Ascending aorta (tissue), 2 donors: ENCODE measurements at places on chromosomes 7 and 10. TPM values are rescaled to one million over a fixed set of nuclear protein-coding genes. Genes with fewer than 3 reads are reported as not detected.

GSTO2 gene
- not detected for total RNA-seq

SPDYE2B gene
- total RNA-seq: not detected

ZPBP gene
- total RNA-seq: not detected

TMEM139 gene
- 11.5 TPM for total RNA-seq

- H3K27me3 ChIP-seq: no peaks in the 10 kb centered on the region
- H3K36me3 ChIP-seq: no peaks in the 10 kb centered on the region
- peaks cover 8% of the 10 kb centered on the region for H3K4me1 ChIP-seq
- H3K27ac ChIP-seq: peak overlapping the region; percentile 22
Measured at GRCh38 chr7:130379532-130379920, 768 bp upstream of the CPA1 start.

- DNase-seq: no peak
- H3K27ac ChIP-seq: no peak overlapping the region
- no peaks in the 10 kb centered on the region for H3K27me3 ChIP-seq
- H3K4me1 ChIP-seq: no peaks in the 10 kb centered on the region
- H3K4me3 ChIP-seq: no peak overlapping the region
Measured at GRCh38 chr7:34837801-34838201, 179.8 kb downstream of the NPSR1 start.

GRCh38 chr10:2145491-2145890 lies 408.2 kb upstream of the ADARB2 start:
- no peak overlapping the region for H3K27ac ChIP-seq
- no peak for DNase-seq
- no peak overlapping the region for H3K4me3 ChIP-seq
- no peaks in the 10 kb centered on the region for H3K27me3 ChIP-seq
- H3K4me1 ChIP-seq: no peaks in the 10 kb centered on the region
- H3K36me3 ChIP-seq: no peaks in the 10 kb centered on the region

DNA sequence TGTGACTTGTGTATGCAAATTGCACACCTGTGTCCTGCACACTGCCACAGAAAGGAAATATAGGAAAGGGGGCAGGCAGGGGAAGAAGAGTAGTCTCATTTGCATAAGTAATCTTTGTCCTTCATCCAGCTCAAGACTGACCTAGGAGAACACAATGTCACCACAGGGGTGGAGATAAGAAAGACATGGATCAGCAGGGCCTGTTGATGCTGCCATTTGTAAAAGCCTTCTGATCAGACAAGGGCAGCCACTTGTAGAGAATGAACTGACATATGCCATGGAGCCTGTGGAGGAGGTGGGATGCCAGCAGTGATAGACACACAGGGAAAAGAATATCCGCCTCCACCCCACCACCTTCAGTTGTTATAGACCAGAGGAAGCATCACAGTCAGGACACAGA lies 528.9 kb downstream of the HTR7 start:
- no peaks in the 10 kb centered on the region for H3K36me3 ChIP-seq
- DNase-seq: no peak
- no peaks in the 10 kb centered on the region for H3K27me3 ChIP-seq

DNA sequence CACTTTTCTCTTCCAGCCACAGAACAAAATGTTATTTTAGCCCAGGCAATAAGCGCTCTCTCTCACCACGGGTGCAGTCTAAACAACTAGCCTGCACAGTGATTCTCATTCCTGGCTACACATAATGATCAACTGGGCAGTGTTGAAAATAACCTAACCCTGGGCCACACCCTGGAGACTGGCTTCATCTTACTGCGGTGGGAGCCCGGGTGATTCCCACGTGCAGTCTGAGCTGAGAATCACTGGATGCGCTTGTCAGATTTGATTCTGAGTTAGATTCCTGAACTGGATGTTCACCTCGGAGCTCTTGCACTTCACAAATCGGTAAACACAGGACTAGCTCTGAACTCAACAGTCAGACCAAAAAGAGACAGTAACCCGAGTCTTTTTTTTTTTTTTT lies 14.9 kb downstream of the ZC3HAV1 start:
- DNase-seq: no peak
- H3K27me3 ChIP-seq: no peaks in the 10 kb centered on the region
- H3K36me3 ChIP-seq: peaks cover 7% of the 10 kb centered on the region
- H3K4me1 ChIP-seq: no peaks in the 10 kb centered on the region

- H3K27ac ChIP-seq: no peak overlapping the region
- H3K36me3 ChIP-seq: no peaks in the 10 kb centered on the region
- no peaks in the 10 kb centered on the region for H3K27me3 ChIP-seq
- no peaks in the 10 kb centered on the region for H3K4me1 ChIP-seq
- DNase-seq: no peak
Measured at GRCh38 chr7:50125766-50126165, 32.7 kb upstream of the ZPBP start.
